ENCODE measurements at places on chromosomes 13 and 19.
A peak's percentile ranks its signal among the peaks of the same experiment; 100 is the strongest.

DNA sequence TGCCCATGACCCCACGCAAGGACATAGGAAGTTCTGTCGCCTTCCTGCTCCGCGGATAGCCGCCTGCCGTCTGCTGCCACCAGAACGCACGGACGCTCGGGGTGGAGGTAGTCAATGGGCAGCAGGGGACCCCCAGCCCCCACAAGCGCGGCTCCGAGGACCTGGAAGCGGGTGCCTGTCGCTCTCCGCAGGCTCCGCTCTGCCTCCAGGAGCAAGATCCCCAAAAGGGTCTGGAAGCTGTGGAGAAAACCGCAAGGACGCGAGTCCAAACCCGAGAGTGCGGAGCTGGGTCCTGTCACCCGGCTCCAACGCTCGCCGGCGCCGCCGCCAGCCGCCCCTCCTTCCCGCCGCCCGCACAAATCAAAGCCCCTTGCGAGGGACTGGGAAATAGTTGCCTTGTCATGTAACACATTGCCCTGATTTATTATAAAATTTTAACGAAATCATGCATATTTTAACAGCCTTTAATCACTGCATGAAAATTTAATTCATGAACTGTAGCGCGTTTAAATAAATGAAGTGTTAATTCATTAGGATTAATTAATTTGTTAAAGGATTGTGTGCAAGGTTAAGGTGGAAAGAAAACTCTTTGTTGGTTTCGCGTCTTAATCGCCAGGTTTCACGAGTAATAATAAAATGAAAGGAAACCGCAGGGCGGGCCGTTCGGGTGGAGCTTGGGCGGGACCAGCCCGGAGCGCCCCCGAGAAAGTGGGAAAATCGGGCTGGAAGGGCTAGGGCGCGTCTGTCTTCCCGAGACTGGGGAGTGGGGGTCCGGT lies 5.5 kb upstream of the POU4F1 start:
- no peak for DNase-seq

- DNase-seq = no peak
These were observed 214.6 kb downstream of the RBM26 start for GRCh38 chr13:79191501-79191900.

DNA sequence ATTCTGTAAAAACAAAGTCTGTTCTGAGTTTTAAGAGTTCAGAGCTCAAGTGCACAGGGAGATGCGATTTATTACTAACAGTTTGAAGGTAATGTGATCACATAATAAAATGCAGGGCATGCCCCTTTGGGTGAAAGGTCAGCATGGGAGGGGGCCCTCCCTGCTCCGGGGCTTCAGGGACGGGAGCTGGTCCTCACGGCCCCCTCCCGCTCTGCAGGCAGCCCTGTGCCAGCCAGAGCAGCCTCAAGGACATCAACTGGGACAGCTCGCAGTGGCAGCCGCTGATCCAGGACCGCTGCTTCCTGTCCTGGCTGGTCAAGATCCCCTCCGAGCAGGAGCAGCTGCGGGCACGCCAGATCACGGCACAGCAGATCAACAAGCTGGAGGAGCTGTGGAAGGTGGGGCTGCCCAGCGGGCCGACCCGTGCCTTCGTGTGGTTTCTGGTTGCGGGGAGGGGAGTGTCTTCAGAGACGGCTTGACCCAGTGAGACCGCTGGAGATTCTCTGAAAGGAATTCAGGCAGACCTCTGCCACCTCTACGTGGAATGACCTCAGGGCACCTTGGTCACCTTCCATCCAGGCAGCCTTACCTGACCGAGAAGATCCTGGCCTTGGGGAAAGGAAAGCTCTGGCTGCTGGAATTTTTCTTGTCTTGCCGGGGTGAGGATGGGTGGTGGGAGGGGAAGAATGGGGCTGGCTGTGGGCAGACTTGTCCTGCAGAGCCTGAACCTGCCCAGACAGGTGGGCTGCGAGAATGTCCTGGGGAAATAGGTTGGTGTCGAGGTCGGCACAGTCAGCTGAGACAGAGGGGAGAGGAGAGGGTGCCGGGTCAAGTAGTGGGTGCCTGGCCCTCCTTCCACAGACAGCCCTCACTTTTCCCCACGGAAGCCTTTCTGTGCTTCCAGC lies 19.0 kb downstream of the UPF1 start:
- peak; percentile 63 for DNase-seq

DNA sequence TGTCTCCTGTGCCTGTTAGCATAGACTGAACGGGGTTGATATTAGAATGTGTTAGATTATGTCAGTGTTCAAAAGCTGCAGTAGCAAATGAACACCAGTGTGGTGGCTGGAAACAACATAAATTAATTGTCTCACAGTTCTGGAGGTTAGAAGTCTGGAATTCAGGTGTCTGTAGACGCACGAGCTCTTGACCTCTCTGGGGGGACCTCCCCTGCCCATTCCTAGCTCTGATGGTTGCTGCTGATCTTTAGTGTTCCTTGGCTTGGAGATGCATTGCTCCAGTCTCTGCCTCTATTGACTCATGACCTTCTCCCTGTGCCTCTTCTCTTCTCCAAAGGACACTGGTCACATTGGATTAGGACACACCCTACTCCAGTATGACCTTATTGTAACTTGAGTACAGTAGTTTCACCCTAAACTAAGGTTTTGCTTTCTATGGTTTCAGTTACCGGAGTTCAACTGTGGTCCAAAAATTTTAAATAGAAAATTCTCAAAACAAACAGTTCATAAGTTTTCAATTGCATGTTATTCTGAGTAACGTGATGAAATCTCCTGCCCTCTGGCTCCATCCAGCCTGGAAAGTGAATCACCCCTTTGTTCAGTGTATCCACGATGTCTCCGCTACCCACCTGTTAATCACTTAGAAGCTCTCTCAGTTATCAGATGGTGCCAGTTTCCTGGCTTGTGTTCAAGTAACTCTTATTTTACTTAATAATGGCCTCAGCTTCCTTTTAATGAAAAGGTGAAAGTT lies 273.2 kb downstream of the MYO16 start:
- DNase-seq = no peak

- peak; percentile 50 for DNase-seq
These were observed 4.7 kb downstream of the AKT1S1 start for GRCh38 chr19:49872245-49873128.

GRCh38 chr19:8151767-8152035 lies 2.3 kb upstream of the FBN3 start:
- no peak for DNase-seq

DNA sequence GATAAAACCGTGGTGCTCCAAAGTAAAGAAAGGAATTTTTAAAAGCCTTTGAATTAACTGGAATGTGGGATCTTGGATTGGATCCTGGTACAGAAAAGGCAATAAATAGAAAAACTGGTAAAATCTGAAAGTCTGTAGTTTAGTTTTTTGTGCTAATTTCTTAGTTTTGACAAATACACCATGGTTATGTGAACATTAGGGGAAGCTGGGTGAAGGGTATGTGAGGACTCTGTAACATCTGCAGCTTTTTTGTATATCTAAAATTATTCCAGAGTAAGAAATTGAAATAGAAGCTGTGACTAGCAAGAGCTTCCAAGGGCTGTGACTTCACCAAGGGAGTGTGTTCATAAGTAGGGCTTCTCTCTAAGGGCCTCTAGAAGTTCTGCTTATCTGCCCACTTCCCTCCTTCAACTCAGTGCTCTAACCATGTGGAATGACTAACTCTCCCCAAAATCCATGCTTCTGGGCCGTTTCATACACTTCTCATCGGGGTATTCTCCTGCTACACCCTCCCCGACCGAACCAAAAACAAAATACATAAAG lies 26.5 kb downstream of the ARHGAP35 start:
- DNase-seq = no peak

DNA sequence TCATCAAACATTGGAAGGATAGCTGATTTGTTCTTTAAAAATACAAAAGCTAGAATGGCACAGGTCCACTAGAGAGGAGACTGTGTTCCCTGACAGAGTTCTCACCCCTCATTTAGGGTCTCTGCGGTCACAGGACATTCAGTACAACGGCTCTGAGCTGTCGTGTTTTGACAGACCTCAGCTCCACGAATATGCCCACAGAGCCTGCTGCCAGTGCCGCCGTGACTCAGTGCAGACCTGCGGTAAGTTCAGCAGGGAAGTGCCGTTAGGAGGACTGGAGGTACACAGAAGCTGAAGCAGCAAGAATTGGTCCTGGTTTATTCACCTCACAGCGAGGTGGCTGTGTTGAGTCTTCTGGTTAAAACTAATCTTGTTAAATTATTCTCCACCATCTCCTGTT lies 90.0 kb downstream of the TNFRSF19 start:
- DNase-seq = no peak

GRCh38 chr13:44158881-44159632 lies 214.6 kb upstream of the SERP2 start:
- DNase-seq = peak; percentile 18

GRCh38 chr19:37505958-37506386 lies 767 bp upstream of the ZNF793 start:
- DNase-seq = no peak

DNA sequence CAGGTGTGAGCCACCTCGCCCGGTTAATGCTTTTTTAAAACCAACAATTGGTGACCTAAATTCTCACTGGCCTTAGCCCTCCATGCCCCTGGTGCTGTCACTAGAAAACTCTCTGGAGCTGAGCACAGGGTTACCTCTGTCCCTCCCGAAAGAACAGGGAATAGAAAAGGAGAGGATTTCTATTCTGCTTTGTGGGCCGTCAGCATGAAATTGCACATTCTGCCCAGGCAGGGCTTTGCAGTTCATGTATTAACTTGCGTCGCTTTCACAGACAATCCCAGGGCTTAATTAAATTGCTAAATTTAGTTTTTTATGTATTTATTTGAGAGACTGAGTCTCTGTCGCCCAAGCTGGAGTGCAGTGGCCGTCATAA lies 583 bp upstream of the ZNF480 start:
- DNase-seq = no peak

DNA sequence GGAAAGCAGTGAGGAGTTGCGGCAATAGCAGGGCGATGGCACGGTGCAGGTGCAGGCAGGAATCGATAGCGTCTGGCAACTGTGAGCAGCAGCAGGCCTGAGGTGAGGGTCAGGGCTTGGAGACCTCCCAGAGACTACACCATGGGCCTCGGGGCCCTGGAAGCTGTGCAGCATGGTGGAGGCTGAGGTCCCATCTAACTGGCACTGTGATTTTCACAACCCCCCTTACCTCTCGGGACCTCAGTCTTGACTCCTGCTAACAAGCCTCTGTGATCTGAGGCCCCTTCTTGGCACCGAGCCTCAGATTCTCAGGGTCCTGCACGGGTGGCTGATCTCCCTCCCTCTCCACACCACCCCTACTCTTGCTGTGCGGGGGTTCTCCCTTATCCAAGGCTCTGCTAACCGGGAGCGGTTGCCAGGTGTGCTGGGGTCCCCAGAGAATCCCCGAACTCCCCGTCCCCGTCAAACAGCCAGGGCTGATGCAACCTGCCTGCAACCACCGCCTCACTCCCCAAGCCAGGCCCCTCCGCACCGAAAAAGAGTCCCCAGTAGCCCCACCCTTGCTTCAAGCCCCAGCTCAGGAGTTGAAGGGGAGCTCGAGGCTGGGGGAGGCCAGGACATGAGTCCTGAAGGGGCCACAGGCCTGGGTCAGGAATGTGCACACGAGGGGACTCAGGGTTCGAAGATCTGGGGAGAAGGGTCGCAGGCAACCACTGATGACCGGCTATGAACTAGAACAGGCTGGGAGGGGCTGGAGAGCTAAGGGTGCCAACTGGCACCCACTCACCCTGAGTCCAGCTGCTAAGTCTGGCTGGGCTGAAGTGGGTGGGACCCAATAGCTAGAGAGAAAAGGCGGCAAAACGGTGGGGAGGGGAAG lies 4.8 kb upstream of the ATF5 start:
- DNase-seq = no peak

- no peak for DNase-seq
These were observed at the start of gene ALOX5AP for GRCh38 chr13:30735025-30735871. Gene ALOX5AP, plus strand, starts transcription at chr13:30735543. Its CDS starts 63 bp downstream, at chr13:30735606.

DNA sequence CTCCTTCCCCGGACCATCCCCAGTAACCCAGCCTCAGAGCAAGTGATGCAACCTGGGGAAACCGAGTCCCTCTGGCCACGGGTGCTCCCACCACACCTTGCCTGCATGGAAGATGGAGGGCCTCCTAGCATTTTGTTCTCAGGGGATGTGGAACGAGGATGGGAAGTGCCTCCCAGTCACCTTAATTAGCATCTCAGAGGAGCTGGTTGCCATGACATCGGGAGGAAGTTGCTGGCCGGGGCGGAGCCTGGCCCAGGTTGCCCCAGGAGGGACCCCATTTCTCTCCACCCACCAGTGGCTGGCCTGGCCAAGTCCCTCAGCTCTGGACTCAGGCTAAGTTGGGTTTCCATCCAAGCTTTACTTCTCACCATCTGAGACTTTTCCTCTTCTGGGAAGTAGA lies 24.1 kb upstream of the PTPRS start:
- no peak for DNase-seq

DNA sequence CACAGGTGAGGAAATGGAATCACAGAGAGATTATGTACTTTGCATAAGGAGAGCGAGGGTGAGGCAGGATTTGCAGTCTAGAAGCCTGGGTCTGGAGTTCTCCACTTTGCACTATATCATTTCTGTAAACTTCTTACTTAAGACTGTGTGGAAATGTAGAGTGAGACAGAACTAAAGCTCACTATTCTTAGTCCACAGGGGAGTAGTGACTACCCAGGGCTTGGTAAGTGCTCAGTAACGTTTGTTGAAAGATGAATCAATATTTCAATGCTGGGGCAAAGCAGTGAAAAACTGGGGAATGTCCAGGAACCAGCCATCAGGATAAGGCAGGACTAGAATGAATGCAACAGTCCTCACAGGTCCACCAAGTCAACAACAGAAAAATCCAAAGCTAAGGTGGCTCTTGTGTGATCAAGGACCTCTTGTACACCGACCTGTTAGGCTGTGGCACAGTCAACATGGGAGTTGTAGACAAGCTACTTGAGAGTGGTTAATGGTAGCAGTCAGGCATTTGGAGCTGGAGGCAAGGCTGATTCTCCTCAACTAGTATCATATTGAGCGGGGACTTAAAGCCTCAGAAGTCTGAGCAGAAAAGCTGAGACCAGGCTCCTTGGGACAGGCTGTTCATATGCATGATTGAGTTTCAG lies 929 bp upstream of the TNFSF13B start:
- no peak for DNase-seq
